ENCODE measurements at places on chromosomes 11 and 22.
A peak's percentile ranks its signal among the peaks of the same experiment; 100 is the strongest.

DNA sequence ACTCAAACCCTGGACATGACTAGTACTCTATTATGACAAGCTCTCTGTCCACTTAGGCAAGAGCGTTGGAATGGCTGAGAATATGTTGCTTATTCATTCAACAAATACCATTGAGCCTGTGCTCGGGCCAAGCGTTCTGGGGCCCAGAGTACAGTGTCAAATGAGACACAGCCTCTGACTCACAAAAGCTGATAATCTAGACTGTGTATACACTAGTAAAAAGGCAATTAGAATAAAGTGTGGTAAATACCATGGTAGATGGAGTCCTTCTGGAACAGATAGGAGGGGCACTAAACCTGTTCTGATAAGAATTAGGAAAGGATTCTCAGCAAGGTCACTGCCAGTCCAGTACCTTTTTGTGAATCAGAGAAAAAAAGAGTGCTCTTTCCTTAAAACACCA lies 24.7 kb downstream of the KCNE3 start:
- DNase-seq, result no peak

GRCh38 chr11:86205421-86206336 lies 38.9 kb upstream of the EED start:
- no peak for DNase-seq

DNA sequence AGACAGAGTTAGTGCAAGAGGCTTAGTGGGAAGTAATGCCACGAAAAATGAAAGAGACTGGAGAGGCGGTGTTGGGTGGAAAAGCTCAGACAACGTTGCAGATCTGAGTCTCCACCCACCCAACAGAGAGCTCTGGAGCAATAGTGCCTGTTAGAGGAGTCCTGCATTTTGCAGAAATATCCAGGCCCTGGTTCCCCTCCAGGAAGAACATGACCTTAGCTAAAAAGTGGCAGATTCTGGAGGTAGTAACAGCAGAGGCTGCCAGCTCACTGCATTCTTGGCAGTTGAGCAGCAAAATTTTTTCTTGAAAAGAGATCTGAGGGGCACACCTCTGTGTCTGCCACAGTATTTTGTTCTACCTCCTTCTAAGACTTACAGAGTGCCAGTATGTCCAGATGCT lies 27.7 kb upstream of the BIRC3 start:
- no peak for DNase-seq

- DNase-seq, result no peak
These were observed 12.4 kb downstream of the DGCR8 start for GRCh38 chr22:20092477-20092854.

- no peak for DNase-seq
These were observed 498.8 kb upstream of the ARHGAP42 start for GRCh38 chr11:100188137-100188783.

- DNase-seq, result no peak
These were observed 189.3 kb downstream of the DBX1 start for GRCh38 chr11:19970944-19971343.

DNA sequence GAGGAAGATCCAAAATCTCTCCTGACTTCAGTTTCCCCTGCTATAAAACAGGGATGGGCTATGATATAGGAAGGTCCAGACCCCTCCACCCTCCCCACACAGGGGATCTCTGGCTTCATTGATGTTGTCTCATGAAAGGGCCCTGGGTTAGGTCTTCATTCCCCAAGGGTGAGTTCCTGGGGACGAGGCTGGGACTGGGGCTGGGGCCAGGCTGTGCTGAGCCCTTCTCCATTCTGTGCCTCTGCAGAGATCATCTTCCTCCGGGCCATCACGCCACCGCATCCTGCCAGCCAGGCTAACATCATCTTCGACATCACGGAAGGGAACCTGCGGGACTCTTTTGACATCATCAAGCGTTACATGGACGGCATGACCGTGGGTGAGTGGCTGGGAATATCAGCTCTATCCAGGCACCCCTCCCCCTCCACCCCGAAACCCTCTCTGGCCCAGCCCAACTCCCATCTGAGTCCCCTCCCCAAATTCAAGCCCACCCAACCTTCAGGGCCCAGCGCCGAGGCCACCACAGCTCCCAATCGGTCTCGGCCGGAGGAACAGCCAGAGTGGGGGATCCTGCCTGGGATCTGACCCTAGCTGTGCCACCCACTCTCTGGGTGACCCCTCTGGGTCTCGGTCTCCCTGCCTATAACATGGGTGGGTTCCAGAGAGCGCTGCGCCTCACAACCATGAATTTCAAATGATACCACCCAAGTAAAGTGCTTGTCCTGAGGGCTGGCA lies 74.2 kb downstream of the FBLN1 start:
- no peak for DNase-seq

- no peak for DNase-seq
These were observed 150.6 kb downstream of the CTTN start for GRCh38 chr11:70548976-70549375.

GRCh38 chr22:26949193-26949592 lies 291.8 kb downstream of the MIAT start:
- DNase-seq, result no peak

DNA sequence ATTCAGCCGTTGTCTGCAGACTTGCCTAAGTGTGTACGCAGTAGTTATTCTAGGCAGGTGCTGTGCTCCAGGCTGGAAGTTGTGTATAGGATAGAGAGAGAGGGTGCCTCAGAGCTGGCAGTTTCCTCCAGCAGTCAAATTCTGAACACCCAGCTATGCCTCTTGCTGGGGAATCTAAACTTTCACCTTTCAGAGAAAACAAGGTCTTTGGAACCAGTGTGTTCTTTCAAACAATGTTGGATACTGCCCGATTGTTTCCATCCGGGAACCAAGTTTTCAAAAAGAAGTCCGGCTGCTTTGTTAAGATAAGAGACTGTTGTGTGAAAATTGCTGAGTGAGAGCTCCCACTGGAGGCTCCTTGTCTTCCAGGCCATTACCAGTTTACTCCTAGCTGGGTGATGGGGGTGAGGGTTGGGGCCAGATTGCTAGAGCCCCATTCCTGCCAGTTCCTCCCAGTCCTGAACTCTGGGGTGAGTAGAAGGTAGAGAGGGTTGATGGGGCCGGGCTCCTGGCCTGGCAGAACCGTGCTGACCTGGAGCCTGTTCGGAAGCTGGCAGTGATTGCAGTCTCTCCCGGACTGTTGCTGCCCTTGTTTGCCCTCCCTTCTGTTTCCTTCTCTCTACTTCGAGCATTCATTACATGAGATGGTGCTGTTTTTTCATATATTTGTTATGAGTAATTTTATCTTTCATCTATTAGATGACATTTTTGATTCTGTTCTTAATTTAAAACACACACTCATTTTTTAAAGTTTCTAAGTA lies 150.2 kb downstream of the TEAD1 start:
- DNase-seq, result no peak

GRCh38 chr11:9529334-9529650 lies 44.2 kb upstream of the WEE1 start:
- DNase-seq, result no peak

DNA sequence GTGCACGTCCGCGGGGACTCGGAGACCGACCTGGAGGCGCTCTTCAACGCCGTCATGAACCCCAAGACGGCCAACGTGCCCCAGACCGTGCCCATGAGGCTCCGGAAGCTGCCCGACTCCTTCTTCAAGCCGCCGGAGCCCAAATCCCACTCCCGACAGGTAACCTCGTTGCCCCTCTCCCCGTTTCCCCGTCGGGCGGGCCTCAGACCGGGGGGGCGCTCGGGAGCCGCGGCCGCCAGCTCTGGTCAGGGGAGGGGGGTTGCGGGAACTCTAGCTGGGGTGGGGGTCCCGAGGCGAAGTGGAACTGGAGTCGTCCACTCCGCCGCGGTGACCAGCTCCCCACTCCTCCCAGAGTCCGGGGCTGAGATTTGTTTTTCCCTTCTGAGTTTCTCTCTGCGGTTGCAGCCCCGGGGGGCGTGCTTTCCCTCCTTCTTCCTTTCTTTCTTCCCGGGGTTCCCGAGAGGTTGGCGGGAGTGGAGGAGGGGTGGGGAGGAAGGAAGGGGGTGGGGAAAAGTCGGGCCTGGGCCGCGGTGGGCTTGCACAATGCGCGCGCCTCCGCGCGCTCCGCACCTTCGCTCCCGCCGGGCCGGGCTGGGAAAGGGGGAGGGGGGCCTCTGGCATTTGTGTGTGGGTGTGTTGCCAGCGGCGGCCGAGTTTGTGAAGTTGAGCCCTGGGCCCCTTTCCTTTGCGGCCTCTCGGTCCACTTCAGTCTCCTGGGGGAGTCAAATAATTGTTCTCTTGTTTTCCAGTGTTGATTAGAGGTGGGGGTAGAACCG lies 952 bp downstream of the YAP1 start:
- DNase-seq, result no peak

DNA sequence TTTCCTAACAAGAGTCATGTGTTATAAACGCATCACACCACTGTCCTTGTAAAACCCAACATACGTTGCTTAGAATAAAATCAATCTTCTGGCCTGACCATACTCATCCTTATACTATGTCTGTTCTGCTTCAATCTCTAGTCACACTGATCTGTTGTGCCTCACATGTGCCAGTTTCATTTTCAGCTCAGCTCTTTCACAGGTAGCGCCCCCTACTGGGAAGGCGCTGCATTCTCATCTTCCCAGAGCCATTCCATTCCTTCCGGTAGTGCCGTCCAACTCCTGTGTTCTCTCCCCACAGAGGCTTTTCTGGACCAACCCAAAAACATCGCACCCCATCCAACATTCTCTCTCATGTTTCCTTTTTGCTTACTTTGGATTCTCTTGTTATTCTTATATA lies 22.2 kb downstream of the CASP5 start:
- no peak for DNase-seq

DNA sequence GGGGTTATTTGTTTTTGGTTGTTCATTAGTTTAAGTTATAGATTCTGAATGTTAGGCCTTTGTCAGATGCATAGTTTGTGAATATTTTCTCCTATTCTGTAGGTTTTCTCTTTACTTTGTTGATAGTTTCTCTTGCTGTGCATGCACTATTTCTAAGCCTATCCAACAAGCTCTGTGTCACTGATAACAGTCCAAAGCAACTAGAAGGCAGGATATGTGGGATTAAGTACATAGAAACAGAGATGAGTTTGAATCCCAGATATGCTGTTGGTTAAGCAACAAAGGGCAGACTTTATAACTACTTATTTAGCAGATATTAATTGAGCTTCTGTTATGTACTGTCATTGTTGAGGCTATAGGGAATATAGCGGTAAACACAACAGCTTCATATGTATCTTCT lies 390.4 kb downstream of the INSC start:
- DNase-seq, result no peak

GRCh38 chr22:39773503-39773902 lies 120.1 kb downstream of the ENTHD1 start:
- no peak for DNase-seq

- DNase-seq, result peak; percentile 75
These were observed 121.5 kb downstream of the CD44 start for GRCh38 chr11:35260342-35260985.

DNA sequence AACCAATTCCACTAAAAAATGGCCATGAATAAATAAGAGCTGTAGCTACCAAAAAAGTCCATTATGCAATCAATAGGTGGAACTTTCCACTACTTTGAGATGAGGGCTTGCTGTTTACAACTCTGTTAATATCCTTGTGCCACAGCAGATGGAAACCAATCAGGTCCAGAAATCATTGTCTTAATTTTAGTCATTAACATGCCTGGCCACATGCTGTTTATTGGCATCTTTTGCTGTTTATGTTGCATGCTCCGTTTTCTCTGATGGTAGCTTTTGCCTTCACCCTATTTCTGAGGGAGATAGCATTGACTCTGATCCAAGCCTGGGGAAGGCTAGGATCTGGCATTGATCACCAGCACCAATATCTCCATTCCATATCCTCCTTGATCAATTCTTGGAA lies 192.9 kb upstream of the SEZ6L start:
- DNase-seq, result no peak

GRCh38 chr11:134745456-134745855 lies 333.4 kb upstream of the B3GAT1 start:
- no peak for DNase-seq

GRCh38 chr11:127670374-127671119 lies 670.0 kb upstream of the KIRREL3 start:
- no peak for DNase-seq

DNA sequence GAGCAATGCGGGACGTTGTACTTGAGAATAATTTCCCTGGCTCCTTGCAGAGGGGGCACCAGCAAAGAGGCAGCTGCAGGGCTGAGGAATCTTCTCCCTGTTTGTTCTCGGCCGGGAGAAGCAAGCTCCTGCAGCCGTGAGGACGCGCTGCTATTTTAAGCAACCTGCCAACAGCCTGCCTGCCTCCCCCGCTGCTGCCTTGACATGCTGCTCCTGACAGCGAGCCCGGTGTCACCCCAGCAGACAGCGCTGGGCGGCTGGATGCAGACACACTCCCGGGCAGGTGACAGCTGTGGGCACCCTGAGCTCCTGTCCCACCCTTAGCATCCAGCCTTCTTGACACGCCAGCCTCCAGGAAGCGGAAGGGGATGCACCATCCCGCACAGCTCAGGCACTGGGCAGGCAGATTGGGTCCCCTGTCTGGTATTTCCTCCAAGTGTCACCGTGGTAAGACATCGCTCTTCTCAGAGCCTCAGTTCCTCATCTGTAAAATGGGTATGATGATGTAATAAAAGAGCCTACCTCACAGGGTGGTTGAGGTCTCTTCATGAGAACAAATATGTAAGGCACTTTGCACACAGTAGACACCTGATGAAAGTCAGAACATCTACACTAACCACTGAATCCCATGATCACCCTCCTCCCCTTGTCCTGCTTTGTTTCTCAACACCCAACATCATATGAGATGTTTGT lies 530.6 kb downstream of the MN1 start:
- DNase-seq, result no peak

DNA sequence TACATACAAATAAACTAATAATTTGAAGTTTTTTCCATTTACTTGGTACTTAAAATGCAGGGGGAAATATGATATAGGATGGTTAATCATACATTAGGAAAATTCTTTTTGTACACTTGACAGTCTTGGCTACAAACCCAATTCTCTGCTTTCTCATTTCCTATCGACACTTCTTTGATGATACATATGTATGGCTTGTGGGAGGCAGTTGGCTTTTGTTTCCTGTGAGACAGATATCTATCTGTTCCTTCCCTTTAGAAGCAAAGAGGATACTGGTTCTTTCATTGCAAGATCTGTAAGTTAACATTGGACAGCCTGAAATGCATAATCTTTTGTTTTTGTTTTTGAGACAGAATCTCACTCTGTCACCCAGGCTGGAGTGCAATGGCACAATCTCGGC lies 47.9 kb upstream of the ADORA2A start:
- DNase-seq, result no peak

DNA sequence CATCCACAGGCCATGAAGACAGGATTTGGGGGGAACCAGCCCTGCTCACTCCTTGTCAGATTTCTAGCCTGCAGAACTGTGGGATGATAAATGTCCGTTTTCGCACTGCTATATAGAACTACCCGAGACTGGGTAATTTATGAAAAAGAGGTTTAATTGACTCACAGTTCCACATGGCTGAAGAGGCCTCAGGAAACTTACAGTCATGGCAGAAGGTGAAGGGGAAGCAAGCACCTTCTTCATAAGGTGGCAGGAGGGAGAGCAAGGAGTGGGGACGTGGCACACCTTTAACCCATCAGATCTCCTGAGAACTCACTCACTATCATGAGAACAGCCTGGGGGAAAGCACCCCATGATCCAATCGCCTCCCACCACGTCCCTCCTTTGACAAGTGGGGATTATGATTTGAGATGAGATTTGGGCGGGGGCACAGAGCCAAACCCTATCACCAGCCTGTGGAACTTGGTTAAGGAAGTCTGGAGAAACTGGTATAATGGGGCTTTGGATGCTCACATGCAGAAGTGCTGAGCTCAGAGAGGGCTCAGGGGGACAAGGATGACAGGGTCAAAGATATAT lies 50.7 kb downstream of the MYEOV start:
- no peak for DNase-seq

GRCh38 chr22:18987765-18988164 lies 51.7 kb upstream of the PRODH start:
- DNase-seq, result no peak
